Stimulated activated CD4-positive, alpha-beta T cell treated with anti-CD3 and anti-CD28 coated beads, Interleukin-15, amount 100 ng/mL, for 1 hour (primary cell): ENCODE measurements at places on chromosomes 11 and 22.

- no peak for DNase-seq
Observed at GRCh38 chr22:28903080-28903479, 19.7 kb downstream of the ZNRF3 start.

DNA sequence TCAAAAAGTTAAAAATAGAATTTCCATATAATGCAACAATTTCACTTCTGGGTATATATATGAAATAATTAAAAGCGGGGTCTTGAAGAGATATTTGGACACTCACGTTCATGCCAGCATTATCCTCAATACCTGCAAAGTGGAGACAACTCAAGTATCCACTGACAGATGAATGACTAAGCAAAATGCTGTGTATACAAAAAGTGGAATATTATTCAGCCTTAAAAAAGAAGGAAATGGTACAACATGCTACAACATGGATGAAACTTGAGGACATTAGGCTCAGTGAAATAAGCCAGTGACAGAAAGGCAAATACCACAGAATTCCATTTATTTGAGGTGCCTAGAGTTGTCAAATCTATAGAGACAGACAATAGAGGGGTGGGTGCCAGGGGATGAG lies 62.5 kb upstream of the GAL start:
- DNase-seq: no peak

DNA sequence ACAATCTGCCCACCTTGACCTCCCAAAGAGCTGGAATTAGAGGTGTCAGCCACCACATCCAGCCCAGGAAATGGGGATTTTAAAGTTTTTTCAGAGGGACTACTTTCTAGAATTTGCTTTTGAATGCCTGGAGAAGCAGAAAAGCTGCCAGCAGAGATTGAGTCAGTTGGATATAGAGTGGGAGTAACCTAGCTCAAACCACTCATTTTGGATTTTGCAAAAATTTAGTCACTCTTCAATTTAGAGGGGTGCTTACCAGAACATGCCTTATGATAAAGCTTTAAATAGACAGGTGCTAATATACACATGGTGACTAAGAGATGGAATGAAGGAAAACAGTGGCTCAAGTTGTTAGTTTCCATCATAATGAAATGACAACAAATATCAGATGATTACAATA lies 26.5 kb upstream of the PSMA1 start:
- DNase-seq: no peak

DNA sequence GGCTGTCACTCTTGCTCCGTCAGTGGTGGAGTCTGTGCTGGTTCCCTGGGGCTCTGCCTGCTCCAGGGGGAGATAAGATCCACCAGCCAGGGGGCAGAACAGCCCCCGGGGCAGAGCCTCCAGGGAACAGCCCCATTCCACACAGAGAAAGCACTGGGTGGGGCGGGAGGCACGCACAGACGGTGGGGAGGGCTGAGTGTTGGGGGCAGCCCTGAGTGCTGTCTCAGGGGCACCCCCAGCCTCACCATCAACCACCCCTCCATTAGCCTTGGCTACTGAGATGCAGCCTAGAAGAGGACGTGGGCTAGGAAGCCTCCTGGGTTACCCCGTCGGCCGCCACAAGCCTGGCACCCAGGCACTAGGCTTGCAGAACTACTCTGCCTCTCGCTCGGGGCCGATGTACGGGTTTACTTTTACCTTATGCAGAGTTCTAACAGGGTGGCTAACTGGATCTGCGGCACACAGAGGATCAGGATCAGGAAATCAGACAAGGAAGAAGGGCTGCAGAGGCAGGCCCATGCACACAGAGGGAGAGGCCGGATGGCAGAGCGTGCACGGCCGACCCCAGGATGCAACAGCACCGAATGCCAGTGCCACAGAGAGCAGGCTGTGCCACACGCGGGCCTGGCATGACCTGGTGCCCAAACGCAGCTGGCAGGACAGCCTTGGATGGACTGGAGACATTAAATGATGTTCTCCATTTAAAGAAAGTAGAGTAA lies 140.5 kb downstream of the CTTN start:
- DNase-seq: no peak

- no peak for DNase-seq
Observed at GRCh38 chr22:20014526-20015186, 2.0 kb downstream of the ARVCF start.

DNA sequence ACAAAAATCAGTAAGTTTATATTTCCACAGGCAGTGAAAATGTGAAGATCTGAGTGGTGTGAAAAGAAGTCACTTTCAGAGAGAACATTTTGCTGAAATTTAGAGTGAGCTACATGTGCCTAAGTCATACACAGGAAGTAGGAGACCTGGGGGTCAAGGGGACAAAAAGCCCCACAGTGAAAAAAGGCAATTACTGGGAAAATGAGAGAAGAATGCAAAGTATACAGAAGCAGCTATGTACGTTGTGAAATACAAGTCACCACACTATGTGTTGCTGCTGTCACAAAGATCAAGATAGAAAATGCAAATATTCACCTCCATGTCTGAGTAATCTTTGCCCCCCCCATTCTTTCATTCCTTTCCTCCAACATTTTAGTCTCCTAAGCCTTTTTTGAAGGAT lies 21.6 kb upstream of the SESN3 start:
- no peak for DNase-seq

DNA sequence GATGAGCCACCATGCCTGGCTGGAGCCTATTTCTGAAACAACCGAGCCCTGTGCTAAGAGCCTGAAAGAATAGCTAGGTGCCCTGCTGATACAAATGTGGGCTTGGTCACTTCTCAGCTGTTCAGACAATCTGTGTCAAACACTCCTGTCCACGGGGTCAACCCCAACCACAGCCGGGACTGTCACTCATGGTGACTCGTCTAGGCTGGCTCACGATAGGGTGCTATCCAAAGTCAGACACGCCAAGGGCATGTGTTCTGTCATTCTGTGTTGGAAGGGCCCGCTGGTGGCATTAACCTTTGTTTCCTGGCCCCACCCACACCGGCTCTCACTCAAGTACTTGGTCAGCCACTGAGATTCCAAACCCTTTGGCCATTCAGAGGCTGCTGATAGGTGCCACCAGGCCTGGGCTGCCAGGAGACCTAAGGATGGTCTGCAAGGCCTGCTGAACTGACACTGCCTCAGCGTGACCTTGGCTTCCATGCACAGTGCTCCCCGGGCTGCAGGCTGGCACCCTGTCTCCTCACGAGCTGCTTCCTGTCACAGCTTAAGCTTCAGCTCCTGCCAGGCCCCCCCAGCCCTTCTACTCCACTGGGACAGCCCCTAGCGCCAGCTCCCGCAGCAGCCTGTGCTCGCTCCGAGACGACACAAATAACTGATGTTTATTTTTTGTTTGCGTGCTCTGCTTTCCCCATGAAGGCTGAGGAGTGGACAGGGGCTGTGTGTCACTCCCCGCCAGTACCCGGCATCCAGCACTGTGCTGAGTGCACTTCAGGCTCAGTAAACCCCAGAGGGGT lies 14.2 kb upstream of the CDC42BPG start:
- no peak for DNase-seq

DNA sequence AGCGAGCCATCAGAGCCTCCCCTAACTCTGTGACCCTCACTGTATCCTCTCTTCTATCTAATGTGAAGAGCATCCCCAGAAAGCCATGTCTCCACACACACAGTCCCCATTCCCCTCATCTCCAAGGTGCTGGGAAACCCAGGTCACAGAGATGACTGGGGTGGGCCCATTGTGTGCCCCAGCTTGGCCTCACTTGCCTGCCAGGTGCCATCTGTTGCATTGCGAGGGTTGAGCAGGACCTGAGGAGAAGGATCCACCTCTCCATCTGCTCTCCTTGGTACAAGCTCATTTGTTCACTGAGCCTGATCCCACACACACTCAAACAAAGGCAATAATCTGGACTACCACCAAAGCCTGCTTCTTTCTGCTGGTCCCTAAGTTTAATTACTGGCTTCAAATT lies 118.8 kb downstream of the SPATA19 start:
- DNase-seq: no peak

DNA sequence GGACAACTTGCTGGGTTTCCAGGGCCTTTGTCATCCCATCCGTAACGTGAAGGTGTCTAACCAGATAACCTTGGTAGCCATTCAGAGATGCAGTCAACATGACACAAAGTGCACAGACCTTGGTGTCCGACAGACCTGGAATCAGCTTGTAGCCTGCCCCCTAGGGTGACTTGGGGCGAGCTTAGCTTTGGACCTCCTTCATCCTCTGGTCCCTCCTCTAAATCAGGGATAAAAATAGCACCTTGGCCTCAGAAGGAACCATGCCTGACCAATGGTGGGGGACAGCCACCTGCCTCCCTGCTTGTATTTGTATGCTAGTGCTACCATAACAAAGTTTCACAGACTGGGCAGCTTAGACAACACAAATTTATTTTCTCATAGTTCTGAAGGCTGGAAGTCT lies 3.7 kb downstream of the SNRPD3 start:
- DNase-seq: no peak

DNA sequence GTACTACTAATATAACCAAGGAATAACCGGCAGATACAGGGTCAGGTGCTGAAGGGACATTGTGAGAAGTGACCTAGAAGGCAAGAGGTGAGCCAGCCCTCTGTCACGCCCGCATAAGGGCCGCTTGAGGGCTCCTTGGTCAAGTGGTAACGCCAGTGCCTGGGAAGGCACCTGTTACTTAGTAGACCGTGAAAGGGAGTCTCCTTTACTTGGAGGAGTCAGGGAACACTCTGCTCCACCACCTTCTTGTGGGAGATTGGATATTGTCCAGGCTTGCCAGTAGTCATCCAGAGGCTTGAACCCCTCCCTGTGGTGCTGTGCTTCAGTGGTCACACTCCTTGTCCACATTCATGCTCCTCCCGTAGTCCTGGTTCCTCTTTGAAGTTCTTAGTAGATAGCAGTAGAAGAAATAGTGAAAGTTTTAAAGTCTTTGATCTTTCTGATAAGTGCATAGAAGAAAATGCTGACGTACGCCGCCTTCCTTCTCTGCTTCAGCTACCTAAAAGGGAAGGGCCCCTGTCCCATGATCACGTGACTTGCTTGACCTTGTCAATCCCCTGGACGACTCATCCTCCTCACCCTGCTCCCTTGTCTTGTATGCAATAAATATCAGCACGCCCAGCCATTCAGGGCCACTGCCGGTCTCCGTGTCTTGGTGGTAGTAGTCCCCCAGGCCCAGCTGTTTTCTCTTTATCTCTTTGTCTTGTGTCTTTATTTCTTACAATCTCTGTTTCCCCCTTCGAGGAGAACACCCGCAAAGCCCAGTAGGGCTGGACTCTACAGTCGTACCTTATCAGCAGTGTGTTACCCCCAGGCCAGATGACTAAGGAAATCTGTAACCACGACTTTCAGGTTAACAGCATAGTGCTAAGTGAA lies 6.1 kb downstream of the NUP50 start:
- DNase-seq: no peak

- no peak for DNase-seq
Observed at GRCh38 chr11:44004452-44005062, 43.2 kb upstream of the ACCSL start.

GRCh38 chr11:44190883-44191230 lies 95.4 kb downstream of the EXT2 start:
- no peak for DNase-seq

DNA sequence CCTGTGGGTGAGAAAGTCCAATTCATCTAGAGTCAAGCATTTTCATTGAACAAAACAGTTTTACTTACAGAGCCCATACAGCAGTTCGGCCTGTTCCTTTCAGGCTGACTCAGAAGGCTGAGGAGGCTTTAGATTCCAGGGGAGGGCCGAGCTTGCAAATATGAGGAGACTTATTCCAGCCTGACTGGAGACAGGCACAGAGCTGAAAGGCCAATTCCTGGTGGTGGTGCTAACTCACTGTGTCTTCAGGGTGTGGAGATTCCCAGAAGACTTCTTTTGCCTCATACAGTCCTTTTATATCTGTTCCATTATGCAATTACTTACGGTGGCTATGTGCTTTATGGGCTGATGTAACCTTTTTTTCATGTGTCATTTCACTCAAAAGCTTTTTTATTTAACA lies at the start of gene OR51E2:
Gene OR51E2 (minus strand): TSS at position 269 of the 400 bp plus-strand sequence. CDS start 15,142 bp downstream, outside the sequence.
- no peak for DNase-seq

DNA sequence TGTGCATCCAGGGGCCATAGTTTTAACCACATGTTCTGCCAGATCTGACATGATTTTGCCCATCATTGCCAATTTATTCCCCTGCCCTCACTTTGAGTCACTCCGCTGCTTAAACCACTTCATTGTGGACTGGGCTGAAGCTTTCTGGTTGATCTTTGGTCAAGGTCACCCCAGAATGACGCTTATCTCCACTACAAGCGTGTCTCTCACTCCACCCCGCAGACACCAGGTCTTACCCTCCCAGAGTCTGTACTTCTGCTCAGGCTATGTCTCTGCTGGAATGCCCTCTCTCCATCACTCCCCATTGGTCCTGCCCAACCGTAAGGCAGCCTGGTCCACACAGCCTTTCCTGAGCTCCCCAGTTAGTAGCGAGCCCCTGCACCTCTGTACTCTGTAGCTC lies 170.5 kb upstream of the SYT13 start:
- DNase-seq: no peak

DNA sequence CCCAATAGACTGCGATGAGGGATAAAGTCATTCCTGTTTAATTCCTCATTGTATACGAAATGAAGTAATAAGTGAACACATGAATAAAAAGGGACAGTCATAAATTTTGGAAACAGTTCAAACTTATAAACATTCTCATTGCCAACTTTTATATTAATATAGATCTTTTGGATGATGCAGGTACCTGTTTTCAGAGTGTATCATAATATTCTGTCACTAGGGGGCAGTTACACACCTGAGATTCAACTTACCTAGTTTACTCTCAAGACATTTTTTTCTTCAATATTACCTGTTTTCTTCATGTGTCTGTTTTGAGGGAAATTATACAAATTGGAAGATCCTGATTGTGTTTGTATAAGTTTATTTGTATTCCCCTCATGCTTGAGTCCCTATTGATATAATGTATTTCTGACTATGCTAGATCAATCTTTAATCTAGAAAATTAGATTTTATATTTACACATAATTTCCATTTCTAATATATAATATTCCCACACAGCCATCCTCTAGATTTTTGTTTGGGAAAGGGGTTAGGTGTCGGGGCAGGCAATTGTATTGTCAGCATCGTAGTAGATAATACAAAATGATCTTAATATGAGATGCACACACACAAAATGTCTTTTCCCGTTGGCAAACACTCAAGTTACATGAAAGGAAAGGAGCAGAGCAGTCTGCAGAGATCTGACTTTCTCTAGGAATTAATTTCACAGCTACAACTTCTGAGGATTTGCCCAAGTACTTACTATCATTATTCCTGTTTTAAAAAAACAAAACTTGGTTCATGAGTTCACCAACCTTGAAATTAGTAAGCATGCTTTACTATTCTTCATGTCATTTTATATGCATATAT lies 18.4 kb downstream of the FDX1 start:
- no peak for DNase-seq

GRCh38 chr11:46679241-46680163 lies 20.9 kb downstream of the ARHGAP1 start:
- no peak for DNase-seq
